ENCODE measurements at places on chromosomes 16 and 17.

- no peak for DNase-seq
Measured at GRCh38 chr16:51630076-51630475, 479.0 kb upstream of the SALL1 start.

DNA sequence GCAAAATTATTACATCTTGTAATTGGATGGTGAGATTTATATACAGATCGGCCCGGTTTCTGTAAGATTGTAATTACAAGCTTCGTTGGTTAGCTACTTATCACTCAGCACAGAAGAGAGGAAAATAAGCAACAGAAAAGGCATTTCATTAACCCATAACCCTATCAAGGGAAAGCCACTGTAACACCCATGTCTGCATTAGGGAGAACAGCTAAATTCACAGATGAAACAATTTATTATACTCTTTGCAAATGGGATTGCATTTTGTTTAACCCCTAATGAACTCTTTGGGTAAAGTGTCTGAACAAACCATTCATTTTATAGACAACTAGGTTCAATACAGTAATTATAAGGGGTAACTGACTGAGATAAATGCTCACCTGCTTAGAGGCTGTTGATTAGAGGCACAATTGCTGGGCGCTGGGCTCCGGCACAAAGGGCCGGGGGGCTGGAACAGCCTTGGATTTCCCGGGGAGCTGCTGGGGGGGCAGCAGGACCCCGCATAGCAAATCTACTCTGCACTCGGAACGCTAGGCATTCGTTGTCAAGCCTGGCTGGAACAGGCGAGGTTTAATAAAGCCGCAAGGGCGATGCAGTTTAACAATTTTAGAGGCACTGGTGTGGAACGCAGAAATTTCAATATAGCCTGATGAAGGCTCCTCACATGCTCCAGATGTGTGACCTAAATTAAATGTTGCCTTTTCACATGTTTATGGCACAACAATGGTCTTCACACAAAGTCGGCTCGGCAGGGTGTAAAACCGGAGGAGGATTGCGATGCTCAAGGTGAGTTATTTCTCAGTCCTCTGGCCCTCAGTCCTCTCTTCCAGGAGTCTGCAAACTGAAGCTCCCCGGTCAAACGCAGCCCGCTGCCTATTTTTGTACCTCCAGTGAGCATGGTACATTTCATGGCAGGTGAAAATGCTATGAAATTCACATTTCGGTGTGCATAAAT is 134.0 kb upstream of the IRX6 start:
- no peak for DNase-seq

DNA sequence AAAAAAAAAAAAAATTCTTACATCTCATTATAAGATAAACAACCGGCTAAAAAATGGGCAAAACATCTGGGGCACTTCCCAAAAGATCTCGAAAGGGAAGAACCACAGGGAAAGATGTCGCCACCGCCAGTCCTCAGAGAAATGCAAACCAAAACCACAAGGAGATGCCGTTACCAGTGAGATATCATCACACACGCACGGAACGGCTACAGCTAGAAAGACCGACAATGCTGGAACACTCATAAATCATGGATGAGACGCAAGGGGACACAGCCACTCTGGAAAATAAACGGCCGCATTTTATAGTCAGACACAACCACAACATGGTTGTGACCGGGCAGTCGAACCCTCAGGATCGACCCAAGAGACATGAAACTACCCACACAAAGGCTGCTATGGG is 24.5 kb downstream of the WDR45B start:
- DNase-seq: no peak

- no peak for DNase-seq
Measured at GRCh38 chr16:8725513-8726178, 51.2 kb downstream of the ABAT start.

GRCh38 chr16:79328402-79329165 is 272.0 kb downstream of the MAF start:
- DNase-seq: no peak

DNA sequence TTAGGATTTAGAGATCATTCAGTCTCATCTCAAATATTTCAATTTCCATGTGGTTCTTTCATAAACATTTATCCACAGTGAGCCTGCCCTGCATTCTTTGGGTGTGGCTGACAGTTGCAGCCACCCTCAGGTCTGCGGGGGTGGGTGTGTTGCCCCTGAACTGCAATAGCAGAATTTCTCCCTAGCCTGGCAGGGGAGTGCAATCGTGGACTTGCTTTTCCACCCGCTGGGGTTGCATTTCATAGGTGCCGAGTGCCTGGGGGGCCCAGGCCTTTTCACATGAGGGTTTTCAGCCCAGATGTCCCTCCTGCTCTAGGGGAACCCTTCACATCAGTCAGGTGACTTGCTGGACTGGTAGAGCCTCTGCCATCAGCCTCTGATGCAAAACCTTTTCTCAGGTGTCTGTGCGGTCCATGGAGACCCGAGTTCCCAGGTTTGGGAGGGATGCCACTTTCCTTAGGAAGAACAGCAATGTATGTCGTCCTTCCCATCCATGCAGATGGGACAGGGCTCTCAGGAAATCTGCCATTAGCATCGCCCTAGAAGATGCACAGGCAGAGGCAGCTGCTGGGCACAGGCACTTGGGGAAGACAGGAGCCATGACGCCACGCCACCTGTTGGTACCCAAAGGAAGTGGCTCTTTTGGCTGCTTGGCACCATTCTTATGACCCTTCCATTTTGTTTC is 2.4 kb upstream of the USP36 start:
- no peak for DNase-seq

GRCh38 chr17:19407601-19408345 is 3.3 kb upstream of the RNF112 start:
- DNase-seq: no peak

DNA sequence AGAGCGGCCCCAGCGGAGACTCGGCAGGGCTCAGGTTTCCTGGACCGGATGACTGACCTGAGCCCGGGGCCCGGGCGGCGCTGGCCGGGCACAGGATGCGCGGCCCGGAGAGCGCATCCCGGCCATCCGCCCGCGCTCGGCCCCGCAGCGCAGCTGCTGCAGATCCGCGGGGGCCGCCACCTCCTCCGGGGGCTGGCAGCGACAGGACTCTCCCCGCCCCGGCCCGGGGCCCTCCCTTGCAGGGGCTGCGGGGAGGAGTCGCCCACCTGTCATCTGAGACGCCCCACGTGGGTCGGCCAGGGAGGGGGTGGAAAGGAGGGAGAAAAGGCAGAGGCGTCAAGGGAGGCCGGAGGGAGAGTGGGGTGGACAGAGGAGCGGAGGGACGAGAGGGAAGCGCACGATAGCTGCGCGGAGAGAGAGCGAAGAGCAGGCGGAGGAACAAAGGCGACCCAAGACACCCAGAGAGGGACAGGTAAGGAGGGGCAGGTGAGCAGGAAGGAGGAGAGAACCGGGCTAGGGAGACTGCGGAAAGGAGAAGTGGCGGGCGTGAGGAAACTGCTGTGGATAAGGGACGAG is 471 bp upstream of the PRKAR1A start:
- peak; percentile 48 for DNase-seq

- no peak for DNase-seq
Measured at GRCh38 chr16:78768226-78768625, 668.8 kb downstream of the WWOX start.

GRCh38 chr16:3625911-3626732 is 14.7 kb upstream of the SLX4 start:
- DNase-seq: no peak

- DNase-seq: no peak
Measured at GRCh38 chr16:7086822-7087616, 245.6 kb upstream of the RBFOX1 start.

- no peak for DNase-seq
Measured at GRCh38 chr17:7932483-7932891, 481 bp downstream of the CNTROB start.

GRCh38 chr17:3546521-3546920 is 11.1 kb downstream of the TRPV3 start:
- DNase-seq: no peak

DNA sequence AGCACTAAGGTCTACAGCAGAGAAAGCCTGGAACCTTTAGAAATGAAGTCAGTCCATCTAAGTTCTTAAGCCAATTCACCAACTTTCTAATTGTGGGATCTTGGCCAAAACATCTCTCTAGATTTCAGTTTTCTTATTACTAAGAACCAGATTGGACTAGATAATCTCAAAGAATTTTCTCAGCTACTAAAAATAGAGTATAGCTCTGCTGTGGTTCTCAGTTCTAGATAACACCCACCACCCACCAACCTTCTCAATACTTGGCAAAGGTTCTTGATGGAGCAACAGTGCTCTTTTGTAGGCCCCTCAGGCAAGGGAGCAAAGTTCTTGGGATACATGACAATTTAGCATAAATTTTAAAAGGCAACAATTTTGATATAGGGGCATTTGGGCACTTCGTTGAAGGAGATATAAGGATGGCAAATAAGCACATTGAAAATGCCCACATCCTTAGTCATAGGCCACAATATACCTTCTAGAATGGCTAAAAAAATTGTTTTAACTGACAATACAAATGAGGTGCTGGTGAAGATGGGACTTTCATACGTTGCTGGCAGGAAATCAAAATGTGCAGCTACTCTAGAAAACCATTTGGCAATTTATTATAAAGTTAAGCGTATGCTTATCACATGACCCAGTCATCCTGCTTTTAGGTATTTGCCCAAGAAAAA is 74.4 kb upstream of the TMEM132E start:
- DNase-seq: no peak

DNA sequence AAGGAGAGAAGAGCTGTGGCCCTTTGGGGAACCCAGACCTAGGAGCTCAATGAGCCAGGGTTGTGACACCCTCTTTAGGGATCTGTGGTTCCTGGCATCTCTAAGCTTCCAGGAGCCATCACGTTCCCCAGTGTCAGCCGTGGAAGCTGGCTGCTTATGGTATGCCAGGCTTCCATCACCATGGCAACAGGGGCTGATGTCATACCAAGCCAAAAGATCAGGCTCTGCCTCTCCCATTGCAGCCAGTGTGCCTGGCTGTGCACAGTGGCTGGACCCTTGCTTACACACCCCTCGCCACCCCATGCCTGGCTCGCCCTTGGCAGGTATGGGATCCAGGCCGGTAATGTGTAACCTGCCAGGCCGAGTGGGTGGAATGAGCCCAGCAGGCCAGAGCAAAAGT is 91.1 kb downstream of the SSH2 start:
- no peak for DNase-seq

DNA sequence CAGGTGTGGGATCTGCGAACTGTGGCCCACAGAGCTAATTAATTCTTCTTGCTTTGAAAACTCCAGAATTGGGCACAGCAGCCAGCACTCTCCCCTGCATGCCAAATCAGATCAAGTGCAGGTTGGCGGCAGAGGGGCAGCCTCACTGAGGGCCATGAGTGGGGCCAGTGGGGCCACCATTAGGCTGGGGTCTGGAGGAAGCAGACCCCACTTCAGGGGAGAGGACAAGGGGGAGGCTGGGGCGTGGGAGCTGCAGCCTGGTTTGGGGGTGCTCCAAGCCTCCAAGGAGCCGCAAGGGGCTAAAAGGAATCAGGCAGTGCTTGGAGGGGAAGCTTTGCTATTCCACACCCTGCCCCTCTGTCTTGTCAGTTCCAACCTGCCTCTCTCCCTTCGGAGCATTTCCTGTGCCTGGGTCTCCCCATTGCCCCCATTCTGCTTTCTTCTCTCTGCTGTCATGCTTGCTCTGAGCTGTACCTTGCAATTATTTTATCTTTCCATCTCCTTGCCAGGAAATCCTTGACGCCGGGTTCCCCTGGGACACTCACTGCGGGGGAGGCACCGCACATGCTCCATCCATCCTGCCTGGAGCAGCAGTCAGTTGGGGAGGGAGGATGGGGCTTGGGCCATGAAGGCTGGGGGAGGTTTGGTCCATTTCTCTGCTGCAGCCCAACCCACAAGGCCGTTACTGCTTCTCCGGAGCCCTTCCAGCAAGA is 3.3 kb upstream of the ABCC3 start:
- DNase-seq: no peak

DNA sequence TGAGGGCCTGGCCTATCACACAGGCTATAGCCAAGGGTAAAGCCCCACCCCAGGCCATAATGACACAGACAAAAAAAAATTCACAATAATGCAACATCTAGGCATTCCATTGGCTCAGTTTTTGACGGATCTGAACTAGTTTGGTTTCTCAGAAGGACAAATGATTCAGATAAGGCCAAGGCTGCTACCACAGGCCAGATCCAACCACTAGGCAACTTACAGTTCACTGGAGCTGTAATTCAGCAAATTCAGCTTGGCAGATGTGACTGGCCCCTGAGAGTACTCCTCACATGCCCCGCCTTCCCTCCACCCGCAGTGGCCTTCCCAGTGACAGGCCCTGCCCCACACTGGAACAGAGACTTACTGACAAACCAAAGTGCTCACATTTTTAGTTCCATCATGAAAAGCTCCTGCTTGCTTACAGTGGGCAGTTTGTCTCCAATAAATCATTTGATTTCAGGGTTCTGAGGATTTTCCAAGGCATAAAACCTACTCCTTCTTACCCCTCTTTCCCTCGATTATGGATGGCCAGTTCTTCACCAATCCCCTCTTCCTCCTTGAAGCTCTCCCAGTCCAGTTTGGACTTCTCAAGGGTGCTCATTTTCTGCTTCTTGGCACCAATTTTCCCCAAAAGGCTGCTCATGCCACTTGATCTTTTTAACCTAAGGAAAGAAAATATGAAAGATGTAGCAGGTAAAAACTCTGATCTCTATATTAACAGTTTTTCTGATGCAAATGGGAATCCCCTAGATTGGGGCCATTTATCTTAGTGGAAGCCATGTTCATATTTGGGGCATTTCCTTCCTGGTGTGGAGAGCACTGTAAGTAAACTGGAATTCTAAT is 53.3 kb upstream of the BCAR1 start:
- no peak for DNase-seq

DNA sequence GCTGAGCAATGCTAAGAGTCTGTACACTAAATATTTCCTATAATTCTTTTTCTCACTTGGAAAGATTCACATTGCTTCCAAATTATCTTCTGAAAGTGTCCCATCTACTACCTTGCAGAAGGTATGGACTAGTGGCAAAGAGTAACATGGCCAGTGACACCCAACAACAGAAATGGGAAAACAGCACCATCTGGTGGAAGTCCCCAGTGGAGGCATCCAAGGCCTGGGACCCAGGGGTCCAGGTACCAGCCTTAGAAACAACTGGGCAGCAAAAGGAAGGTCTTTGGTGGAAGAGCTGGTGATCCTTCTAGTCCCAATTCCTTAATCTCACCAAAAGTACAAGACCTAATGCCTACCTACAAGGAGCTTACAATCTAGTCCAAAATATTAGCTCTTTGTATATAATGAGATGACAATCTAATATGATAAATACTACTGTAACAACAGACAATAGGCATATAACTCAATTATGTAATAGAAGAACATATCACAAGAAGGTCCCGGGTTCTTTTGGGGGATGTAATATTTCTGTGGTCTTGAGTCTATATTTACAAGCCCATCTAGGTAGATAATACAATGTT is 55.3 kb downstream of the SKAP1 start:
- no peak for DNase-seq

DNA sequence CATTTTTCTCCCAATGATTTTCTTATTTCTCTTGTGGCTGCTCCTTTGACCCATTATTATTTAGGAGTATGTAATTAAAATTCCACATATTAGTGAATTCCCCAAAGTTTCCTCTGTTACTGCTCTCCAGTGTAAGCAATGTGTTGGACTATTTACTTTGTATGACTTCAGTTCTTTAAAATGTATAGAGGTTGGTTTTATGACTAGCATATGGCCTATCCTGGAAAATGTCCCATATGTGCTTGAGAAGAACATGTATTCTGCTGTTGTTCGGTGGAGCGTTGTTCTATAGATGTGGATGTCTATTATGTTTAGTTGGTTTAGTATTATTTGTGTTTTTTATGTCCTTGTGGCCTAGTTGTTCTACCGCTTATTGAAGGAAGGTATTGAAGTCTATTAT is 6.0 kb upstream of the NT5M start:
- no peak for DNase-seq

- no peak for DNase-seq
Measured at GRCh38 chr17:59547131-59547915, 18.1 kb upstream of the DHX40 start.

- no peak for DNase-seq
Measured at GRCh38 chr17:27181935-27182334, 112.0 kb upstream of the WSB1 start.

Measured in activated naive CD8-positive, alpha-beta T cell treated with anti-CD3 and anti-CD28 coated beads, Interleukin-2, amount 50 U/mL, for 16 hours (primary cell).